AG10803 (cell line): ENCODE measurements at places on chromosomes 3 and 15.

DNA sequence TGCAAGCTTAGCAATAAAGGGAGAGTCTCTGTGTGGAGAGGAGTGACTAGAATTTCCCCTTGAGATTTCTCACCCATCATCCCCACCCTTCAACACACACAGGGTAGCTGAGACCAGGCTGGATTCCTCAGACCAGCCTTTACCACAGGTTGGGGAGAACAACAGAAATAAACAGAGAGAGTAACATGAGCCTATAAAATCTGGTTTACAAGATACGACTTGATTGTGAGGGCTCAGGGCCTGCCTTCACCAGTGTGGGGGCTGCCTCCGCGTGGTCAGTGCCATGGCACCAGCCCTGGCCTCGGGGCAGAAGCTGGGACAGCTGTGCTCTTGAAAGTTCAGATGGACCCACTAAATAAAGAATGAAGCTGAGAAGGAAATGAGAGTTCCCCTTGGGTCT is 14.6 kb upstream of the MAGEF1 start:
- no peak for DNase-seq

- no peak for DNase-seq
These were observed 120.8 kb downstream of the SLCO3A1 start for GRCh38 chr15:91974321-91974720.

DNA sequence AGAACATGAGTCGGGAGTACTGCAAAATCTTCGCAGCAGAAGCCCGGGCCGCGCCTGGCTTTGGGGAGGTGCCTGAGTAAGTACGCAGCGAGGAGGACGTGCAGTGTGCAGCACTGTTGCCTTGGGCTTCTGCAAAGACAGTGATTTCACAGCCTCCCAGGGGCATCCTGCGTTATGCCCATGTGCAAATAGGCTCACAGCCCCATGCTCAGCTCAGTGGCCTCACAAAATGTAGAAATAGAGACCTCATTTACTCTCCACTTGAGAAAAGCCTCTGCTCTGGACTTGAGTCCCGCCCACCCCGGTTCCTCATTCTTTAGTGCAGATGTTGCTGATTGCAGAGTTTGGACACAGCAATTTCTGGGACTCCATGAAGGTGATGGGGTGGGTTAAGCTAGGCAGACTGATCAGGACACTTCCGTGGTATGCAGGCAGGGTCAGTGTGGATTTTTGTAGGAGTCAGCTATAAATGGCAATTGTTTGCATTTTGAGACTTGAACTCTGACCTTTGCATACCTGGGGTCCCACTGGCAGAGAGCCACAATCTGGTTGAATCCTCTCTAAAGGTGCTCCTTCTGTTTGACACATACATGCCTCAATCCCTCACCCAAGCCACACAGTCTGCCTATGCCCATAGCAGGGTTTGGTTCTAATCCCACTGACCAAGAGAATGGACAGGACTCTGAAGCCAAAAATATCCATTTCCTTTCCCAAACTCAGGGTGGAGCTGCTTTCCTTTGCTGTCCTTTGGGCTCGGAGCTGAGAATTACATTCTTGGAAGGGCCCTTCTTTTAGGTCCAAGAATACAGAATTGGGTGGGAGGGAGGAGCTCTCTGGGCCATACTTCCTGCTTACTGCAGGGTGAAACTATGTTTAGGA is 20.7 kb upstream of the SLC28A1 start:
- DNase-seq, result peak; percentile 21

DNA sequence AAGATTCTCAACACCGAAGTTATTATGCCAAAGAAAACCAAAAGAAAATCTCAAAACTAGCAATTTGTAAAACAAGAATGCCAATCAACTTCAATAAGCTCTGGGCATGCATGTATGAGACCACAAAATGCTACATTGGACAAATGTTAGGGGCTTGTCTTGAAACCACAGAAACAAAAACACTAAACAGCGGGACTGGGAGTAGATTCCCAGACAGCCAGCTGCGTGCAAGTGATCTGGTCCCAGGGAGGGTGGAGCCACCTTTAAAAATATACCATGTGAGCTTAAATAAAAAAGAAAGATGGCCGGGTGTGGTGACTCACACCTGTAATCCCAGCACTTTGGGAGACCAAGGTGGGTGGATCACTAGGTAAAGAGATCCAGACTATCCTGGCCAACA is 163.6 kb upstream of the PRICKLE2 start:
- no peak for DNase-seq

GRCh38 chr3:19190602-19191001 is 42.3 kb downstream of the KCNH8 start:
- DNase-seq, result no peak

GRCh38 chr3:42394579-42395288 is 15.7 kb downstream of the LYZL4 start:
- no peak for DNase-seq

- DNase-seq, result no peak
These were observed 350.2 kb upstream of the POU1F1 start for GRCh38 chr3:87626546-87626945.

GRCh38 chr3:128060473-128061381 is 8.5 kb downstream of the SEC61A1 start:
- peak; percentile 98 for DNase-seq
